ENCODE measurements at places on chromosomes 1 and 21. TPM values are rescaled to one million over a fixed set of nuclear protein-coding genes. Genes with fewer than 3 reads are reported as not detected.

Gene FBXO44
- polyA plus RNA-seq: 43.0 TPM

Gene LIPI
- not detected for polyA plus RNA-seq

DNA sequence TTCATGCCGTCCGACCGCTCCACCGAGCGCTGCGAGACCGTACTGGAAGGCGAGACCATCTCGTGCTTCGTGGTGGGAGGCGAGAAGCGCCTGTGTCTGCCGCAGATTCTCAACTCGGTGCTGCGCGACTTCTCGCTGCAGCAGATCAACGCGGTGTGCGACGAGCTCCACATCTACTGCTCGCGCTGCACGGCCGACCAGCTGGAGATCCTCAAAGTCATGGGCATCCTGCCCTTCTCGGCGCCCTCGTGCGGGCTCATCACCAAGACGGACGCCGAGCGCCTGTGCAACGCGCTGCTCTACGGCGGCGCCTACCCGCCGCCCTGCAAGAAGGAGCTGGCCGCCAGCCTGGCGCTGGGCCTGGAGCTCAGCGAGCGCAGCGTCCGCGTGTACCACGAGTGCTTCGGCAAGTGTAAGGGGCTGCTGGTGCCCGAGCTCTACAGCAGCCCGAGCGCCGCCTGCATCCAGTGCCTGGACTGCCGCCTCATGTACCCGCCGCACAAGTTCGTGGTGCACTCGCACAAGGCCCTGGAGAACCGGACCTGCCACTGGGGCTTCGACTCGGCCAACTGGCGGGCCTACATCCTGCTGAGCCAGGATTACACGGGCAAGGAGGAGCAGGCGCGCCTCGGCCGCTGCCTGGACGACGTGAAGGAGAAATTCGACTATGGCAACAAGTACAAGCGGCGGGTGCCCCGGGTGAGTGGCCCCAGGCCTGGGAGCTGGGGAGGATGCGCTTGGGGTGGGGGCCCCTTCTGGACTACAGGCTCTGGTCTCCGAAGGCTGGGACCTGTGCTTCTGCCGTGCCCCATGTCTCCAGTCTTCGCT is 1.1 kb downstream of the SKI start:
- no peak overlapping the region for H3K27ac ChIP-seq
- no peaks in the 10 kb centered on the region for H3K36me3 ChIP-seq
- no peaks in the 10 kb centered on the region for H3K27me3 ChIP-seq
- peak overlapping the region; percentile 80 for H3K4me3 ChIP-seq

DNA sequence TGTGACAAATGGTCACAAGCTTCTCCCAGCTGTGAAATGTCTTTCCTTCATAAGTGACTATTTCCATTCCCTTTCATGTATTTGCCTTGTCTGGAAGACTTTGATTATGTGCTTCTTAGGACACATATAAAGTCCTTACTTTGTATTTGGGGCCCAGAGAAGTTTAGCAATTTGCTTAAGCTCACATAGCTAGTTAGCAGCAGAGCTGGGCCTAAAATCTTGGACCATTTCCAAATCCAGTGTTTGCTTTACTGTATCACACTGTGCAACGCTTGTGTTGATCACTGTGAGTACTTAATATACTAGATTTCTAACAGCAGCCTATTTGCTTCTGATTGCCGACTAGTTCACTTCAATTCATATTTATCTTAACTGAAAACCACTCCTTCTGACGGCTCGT is 2.2 kb upstream of the KCNA3 start:
- no peak for DNase-seq
- H3K4me1 ChIP-seq: peaks cover 4% of the 10 kb centered on the region
- H3K27me3 ChIP-seq: peaks cover 51% of the 10 kb centered on the region
- no peak overlapping the region for H3K4me3 ChIP-seq
- no peaks in the 10 kb centered on the region for H3K36me3 ChIP-seq
- H3K27ac ChIP-seq: no peak overlapping the region

Gene NFASC
- 6.9 TPM for polyA plus RNA-seq

DNA sequence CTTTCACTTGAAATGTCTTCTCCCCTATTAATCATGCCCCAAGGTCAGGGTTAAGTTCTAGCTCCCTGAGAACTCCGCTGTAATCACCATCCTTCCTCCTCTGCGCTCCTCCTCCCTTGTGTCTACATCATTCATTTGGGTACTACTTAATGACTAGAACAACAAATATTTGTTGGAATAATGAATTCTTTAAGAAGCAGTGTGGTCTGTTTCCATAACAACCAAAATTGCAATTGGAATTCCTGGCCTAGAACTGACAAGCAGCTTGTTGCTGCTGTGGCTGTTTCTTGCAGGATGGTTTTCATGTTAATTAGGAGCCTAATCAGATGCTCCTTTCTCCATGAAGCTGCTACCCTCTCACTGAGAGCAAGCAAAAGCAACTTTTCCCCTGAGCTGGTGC is 192.5 kb downstream of the ZZZ3 start:
- no peak overlapping the region for H3K27ac ChIP-seq
- DNase-seq: no peak
- H3K27me3 ChIP-seq: no peaks in the 10 kb centered on the region
- H3K4me3 ChIP-seq: no peak overlapping the region
- no peaks in the 10 kb centered on the region for H3K36me3 ChIP-seq

GRCh38 chr1:107877745-107878144 is 87.2 kb downstream of the VAV3 start:
- H3K36me3 ChIP-seq: no peaks in the 10 kb centered on the region
- no peaks in the 10 kb centered on the region for H3K4me1 ChIP-seq

Gene PLEKHN1
- polyA plus RNA-seq: 1.2 TPM

DNA sequence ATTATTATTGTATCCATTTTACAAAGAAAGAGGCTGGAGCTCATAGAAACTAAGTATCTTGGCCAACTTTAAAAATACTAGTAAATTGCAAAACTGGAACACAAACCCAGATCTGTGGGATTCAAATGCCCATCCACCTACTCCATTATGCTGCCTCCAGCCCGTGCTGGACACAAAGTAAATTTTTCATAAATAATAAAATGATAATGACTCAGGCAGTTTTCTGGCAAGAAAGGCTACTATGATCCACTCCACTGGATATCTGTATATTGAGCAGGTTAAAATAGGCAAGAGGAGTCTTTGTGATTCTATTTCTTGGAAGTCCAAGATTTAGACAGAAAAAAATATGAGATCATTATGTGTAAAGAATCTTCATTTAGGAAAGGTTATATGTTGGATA is 138.3 kb upstream of the DUSP10 start:
- no peaks in the 10 kb centered on the region for H3K4me1 ChIP-seq
- no peak overlapping the region for H3K4me3 ChIP-seq
- no peaks in the 10 kb centered on the region for H3K36me3 ChIP-seq
- no peaks in the 10 kb centered on the region for H3K27me3 ChIP-seq
- no peak for DNase-seq
- no peak overlapping the region for H3K27ac ChIP-seq

Gene SLC19A2
- 18.4 TPM for polyA plus RNA-seq

- H3K4me3 ChIP-seq: no peak overlapping the region
- H3K36me3 ChIP-seq: no peaks in the 10 kb centered on the region
- no peaks in the 10 kb centered on the region for H3K27me3 ChIP-seq
- DNase-seq: no peak
- H3K4me1 ChIP-seq: no peaks in the 10 kb centered on the region
Observed at GRCh38 chr1:226490426-226490809, 58.1 kb upstream of the STUM start.

Gene BACH1
- polyA plus RNA-seq: 6.0 TPM

Measured in H1 (cell line).